ENCODE measurements at places on chromosomes 7 and 10. TPM values are rescaled to one million over a fixed set of nuclear protein-coding genes. Genes with fewer than 3 reads are reported as not detected.

The OR6V1 gene
- total RNA-seq, result not detected

The LRRC17 gene
- total RNA-seq, result 207 TPM

The SPAM1 gene
- total RNA-seq, result not detected

The TLL2 gene
- 0.06 TPM for total RNA-seq

The C10orf62 gene
- 0.13 TPM for total RNA-seq

The PRRT4 gene
- under 0.01 TPM for total RNA-seq

The ARHGAP22 gene
- total RNA-seq, result 161 TPM

All from aortic smooth muscle cell (primary cell).